ENCODE measurements at places on chromosomes 5 and 9.

- no peak for DNase-seq
These were observed 65.4 kb downstream of the DRD1 start for GRCh38 chr5:175378444-175379028.

DNA sequence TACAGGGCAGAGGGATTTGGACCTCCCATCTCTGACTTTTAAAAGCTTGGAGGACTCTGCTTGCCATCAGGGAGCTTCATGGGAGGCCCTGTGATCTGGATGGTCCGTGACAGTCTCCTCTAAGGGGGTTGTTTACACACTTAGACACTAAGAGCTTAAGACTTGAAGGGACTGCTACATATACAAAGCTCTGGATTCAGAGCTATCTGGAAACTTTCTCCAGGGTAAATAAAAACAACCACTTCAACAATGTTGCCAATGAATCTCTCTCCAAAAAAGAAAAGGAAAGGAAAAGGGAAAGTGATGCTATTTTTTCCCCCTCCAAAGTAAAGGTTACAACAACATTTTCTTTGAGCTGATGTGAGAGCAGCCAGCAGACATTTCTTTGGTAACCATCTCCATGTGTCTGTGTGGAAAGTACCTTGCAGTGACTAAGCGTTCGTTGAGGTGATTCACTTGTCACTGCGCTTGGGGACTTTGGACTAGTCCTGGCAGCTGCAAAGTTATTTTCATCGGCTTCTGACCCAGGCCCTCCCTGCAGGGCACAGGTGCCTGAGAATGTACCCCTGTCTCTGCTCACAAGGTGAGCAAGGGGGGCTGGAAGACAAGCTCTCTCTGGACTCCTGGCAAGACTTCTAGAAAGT lies 262.1 kb upstream of the KLF4 start:
- no peak for DNase-seq

GRCh38 chr5:60541980-60542379 lies 158.0 kb downstream of the DEPDC1B start:
- DNase-seq, result no peak

GRCh38 chr5:90402521-90403255 lies 6.9 kb downstream of the CETN3 start:
- DNase-seq, result no peak

Data from stimulated activated CD4-positive, alpha-beta T cell treated with anti-CD3 and anti-CD28 coated beads, Interleukin-1b, Interleukin-23, amount 100 ng/mL, for 1 hour (primary cell).